Thyroid gland (tissue), 4 donors: ENCODE measurements at places on chromosomes 12 and 14. TPM values are rescaled to one million over a fixed set of nuclear protein-coding genes. Genes with fewer than 3 reads are reported as not detected.
A peak's percentile ranks its signal among the peaks of the same experiment; 100 is the strongest.

The GPR65 gene
- total RNA-seq, result 0.44 TPM

The BEGAIN gene
- not detected for total RNA-seq

- no peak for DNase-seq
Measured at GRCh38 chr12:108792361-108793292, 61.3 kb upstream of the CORO1C start.

- no peak for DNase-seq
Measured at GRCh38 chr12:29563071-29563470, 65.6 kb upstream of the OVCH1 start.

DNA sequence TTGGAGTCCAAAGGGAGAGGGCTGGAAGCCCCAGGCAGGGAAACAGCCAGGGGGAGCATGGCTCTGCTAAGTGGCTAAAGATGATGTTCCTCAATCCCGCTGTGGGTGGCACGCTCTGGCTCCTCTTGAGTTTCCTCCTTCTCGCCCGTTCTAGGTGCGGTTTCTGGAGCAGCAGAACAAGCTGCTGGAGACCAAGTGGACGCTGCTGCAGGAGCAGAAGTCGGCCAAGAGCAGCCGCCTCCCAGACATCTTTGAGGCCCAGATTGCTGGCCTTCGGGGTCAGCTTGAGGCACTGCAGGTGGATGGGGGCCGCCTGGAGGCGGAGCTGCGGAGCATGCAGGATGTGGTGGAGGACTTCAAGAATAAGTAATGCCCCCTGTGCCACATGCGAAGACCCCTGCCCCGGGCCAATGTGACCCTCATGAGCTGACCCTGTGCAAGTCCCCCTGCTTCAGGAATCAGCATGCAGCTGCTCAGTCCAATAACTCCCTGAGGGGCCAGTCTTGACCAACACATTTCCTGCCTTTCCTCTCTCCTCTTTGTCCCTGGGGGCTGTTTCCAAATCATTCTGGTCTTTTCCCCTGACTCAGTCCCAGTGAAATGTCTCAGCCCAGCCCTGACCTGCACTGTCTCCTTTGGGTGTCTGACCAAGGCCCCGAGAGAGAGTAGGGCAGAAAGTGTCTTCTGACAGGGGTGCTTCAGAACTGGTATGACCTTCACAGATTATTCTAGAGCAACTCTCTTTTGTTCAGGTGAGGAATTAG is 2.1 kb downstream of the KRT7 start:
- DNase-seq, result peak; percentile 58

- peak; percentile 63 for DNase-seq
Measured at GRCh38 chr12:69639400-69640016, 28.8 kb upstream of the LRRC10 start.

GRCh38 chr12:90514325-90514724 is 440.7 kb downstream of the CCER1 start:
- no peak for DNase-seq

GRCh38 chr12:67794161-67794560 is 145.6 kb downstream of the DYRK2 start:
- DNase-seq, result no peak
